ENCODE measurements at places on chromosomes 16 and 17.

- DNase-seq: peak; percentile 25
Measured at GRCh38 chr16:57999366-57999970, 1.0 kb downstream of the ZNF319 start.

GRCh38 chr16:22844416-22844815 lies 30.5 kb downstream of the HS3ST2 start:
- peak; percentile 15 for DNase-seq

DNA sequence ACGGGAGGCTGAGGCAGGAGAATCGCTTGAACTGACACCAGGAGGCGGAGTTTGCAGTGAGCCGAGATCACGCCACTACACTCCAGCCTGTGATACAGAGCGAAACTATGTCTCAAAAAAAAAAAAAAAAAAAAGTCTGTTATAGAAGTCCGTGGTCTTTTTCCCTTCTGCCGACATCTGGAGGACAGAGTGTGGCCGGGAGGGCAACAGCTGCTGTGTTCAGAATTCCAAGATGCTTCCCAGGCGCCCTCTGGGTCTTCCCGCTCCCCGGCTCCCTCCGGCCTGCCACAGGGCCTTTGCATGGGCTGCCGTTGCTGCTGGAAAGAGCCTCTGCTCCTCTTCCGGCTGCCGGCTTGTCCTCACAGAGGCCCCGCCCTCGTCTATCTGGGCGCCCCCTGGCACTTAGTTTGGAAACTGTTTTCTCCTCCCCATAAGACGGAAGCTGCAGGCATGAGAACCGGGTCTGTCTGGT lies 2.4 kb upstream of the CACNA1H start:
- DNase-seq: no peak

- DNase-seq: peak; percentile 39
Measured at GRCh38 chr17:42288803-42289610, 709 bp downstream of the STAT5A start.

- DNase-seq: no peak
Measured at GRCh38 chr16:28260193-28260592, 32.1 kb upstream of the SBK1 start.

- DNase-seq: no peak
Measured at GRCh38 chr16:1048442-1049112, 24.0 kb upstream of the SSTR5 start.

DNA sequence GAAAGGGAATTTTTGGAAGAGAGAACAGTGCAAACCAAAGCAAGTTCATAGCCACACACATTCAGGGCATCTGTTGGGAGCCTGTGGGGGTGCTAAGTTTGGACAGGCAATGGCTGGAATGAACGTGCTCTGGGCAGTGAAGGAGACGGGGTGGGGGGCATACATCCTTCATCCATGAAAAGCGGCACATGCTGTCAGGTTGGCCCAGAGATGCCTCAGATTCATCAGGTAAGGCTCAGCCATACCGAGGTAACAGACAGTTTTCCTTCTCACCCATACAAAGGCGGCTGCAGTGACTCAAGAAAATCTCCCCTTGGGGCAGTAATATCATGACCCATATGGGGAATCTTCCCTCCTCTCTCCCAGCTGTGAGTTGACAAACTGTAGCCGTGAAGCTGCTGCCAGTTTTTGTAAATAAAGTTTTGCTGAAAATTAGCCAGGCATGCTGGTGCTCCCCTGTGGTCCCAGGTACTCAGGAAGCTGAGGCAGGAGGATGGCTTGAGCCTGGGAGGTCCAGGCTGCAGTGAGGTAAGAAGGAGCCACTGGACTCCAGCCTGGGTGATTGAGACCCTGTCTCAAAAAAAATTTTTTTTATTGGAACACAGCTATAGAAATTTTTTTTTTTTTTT lies 9.2 kb upstream of the UBALD2 start:
- DNase-seq: no peak

DNA sequence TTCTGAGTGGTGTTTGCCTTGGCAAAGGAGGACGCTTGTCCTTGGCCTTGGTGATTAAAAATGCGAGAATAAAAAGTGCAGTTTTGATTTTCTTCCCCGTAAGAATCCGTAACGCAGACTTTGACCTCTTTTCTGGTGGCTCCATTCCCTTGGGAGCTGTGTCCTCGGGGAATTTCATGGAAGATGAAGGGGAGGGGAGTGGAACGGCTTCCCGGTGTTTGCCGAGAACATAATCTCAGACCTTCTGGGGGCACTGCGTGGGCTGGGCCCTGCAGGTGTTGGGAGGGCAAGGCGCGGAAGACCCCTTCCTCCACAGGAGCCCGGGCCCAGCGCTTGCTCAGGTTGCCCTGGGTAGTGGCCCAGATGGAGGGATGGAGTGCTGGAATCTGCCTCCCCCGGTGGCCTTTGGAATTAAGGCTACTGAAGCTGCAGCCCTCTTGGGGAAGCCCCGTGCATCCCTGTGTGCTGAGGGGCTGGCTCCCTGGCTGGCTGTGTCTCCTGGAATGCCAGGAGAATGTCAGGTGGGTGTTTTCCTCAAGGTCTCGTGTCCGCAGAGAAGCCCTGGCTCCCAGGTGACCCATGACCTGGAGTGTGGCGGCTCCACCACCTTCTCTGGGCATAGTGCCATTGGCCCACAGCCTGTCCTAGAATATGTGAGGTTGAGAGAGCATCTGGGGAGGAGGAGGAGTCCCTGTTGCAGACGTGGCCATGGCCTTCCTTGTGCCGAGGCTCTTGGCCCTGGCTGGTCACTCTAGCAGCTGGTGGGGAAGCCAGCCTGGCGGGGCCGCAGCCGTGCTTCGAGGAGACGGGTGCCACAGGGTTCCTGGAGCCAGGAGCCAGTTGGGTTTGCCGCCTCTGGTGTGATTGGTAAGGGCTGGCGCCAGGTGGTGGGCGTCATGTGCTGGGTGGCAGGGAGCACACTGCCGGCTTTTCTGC lies 3.1 kb downstream of the BAIAP2 start:
- DNase-seq: no peak

GRCh38 chr16:85900027-85900792 lies 1.2 kb downstream of the IRF8 start:
- peak; percentile 36 for DNase-seq

DNA sequence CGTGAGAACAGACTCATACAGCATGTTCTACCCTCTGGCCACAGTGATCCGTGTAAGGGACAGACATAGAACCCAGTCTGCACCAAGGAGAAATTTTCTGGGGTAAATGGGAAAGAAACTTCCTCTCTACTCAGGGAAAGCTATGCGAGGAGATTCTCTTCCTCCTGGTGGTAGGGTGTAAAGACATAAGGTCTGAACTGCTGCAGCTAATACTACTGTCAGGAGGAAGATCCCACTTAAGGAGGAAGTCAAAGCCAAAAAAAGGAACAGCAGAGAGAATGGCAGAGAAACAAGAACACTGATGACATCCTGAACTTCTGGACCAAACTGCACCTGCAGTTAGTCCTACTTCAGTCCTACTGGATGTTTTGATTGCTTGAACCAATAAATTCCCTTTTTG lies 7.1 kb upstream of the TM4SF5 start:
- peak; percentile 76 for DNase-seq

- DNase-seq: no peak
Measured at GRCh38 chr17:40086150-40087044, 14.0 kb downstream of the NR1D1 start.

DNA sequence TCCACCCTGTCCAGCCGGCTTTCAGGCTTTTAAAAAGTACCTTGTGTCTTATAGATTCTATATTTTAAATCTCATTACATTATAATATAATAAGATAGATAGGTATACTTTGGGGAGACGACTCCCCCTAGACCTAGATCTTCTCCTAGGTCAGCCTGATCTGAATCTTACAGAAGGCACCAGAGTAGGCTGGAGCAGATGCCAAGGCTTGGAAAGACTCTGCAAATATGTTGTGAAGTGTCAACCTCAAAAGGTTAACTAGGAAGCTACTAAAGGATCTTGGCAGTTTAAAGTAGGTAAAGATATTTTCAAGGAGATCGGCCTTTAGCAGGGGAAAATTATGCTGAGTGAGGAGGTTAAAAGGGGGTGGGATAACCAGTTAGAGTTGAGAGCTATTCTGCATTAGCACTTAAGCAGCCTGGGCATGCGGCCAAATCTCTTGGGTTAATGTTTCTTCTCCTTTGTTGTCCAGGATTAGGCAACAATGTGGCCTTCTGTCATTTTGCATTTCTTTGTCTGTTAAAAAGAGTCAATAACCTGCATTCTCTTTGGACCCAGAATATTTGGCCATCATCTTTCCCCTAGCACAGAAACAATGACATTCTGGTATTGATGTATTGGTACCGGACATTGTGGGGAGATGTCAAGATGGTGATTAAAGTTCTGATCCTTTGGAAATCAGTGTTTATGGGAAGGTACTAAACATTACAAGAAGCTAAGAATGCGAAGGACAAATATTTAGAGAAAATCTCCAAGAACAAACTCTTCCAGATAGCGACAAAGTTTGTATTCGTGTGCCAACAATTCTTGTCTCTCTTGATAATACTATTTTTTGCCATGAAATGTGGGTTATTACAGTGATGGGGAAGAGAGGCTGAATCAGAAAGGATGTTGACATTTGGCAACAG lies 51.2 kb upstream of the DHX40 start:
- peak; percentile 97 for DNase-seq

- no peak for DNase-seq
Measured at GRCh38 chr17:48024149-48025039, 13.2 kb downstream of the COPZ2 start.

GRCh38 chr16:54929090-54930004 lies 1.3 kb upstream of the IRX5 start:
- peak; percentile 97 for DNase-seq

DNA sequence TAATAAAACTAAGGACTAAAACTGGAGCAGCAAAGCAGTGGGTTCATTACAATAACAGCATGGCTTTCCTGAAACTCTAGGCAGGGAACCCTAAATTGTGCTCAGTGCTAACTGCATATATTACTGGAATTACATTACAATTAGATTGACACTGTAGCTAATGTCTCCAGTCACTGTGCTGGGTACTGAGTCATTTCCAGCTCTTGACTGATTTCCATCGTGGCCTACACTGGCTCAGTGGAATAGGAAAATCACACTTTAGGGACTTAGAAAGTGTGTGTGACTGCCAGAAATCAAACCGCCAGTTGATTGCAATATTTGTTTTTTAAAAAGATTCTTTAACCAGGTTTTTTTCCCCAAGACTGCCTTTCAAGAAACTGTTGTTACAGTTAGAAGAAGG lies 1447.4 kb upstream of the GOT2 start:
- no peak for DNase-seq

DNA sequence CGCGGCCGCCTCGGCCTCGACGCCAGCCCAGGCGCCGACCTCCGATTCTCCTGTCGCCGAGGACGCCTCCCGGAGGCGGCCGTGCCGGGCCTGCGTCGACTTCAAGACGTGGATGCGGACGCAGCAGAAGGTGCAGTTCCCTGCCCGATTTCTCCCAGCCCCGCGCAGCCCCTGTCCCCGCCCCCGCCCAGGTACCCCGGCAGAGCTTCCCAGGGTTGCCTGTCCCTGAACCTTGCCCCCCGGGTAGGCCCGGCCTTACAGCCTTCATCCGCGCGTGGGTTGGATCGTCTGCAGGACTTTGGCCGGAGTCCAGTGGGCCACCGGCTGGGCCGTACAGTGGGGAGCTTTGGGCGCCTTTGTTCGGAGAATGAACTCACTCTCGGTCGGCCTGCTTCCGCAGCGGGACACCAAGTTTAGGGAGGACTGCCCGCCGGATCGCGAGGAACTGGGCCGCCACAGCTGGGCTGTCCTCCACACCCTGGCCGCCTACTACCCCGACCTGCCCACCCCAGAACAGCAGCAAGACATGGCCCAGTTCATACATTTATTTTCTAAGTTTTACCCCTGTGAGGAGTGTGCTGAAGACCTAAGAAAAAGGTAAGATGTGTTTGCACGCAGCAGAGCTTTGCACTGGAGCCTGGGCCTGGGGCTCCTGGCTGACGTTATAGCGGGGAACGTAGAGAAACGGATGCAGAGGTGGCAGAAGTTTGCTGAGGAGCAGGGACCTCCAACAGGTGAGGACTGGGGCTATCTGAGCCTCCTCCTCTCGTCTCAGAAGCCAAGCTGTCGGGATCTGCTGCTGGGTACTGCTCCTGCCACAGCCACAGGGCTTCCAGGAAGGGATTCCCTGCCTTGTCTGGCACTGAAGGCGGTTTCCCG lies 593 bp downstream of the GFER start:
- DNase-seq: no peak

DNA sequence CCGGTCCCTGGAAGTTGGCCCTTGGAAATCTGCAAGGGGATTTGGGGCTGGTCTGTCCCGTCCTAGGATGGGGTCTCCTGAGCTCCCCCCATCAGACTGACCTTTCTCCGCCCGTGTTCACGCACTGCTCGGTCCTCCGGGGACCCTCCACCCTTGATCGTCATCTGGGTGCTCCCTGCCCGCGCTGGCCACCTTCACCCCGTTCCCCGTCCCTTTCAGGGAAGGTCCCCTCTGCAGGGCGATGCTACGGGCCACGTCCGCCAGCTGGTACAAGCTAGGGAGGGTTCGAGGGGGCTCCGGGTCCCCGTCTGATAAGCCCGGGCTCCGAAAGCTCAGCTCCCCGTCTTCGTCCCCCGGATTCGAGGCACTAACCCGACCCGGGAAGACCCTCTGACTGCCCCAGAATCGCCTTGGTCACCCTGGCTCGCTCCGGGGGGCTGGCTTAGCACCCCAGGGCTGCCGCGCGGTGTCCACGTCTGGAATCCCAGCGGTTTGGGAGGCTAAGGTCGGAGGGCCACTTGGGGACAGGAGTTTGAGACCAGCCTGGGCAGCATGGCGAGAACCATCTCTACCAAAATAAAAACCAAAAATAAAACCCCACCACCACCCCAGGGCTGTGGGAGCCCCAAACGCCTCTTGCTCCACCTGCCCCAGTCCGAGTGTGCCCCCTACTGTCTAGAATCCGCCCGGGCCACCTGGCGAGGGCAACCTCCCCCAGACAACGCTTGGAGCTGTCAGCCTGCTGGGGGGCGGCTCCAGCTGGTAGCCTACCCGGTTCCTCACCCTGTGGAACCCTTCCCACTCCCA lies 1.1 kb upstream of the SLC43A2 start:
- DNase-seq: peak; percentile 63

DNA sequence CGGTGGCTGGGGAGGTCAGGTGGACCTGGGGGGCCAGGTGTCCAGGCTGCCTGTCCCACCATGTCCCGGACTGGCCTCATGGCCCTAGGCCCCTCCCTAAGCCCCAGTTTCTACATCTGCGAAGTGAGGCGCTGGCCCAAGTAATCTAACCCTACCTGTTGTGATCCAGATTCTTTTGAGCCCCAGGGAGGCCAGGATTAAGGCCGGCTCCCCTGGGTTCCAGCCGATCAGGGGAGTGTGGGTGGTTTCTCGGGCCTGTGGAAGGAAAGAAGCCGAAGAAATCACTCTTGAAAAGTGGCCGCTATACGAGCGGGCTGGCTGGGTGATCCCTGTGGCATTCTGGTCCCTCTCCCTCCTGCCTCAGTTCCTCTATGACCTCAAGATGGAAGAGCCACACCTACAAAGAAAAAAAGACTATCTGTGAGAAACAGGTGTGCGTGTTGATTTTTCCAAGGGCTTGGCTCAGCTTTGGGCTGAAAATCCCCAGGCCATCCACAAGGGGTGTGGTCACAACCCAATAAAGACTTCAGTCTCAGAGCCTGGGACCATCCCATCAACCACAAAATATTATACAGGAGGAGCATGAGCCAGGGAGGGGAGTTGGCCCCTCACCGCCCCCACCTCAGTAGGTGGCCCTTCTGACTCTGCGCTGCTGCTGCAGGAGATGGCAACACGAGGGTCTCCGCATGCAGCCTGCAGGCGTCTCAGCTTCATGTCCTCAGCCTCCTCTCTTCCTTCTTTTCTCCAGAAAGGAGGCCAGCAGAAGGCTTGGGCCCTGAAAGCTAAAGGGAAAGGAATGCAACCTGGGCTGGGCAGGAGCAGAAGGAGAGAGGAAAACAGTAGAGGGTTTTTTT lies 20.3 kb downstream of the GPR142 start:
- DNase-seq: no peak

All from inflammatory macrophage treated with lipopolysaccharide for 1 hour (primary cell).